ENCODE measurements at places on chromosomes 5 and 9.
A peak's percentile ranks its signal among the peaks of the same experiment; 100 is the strongest.

DNA sequence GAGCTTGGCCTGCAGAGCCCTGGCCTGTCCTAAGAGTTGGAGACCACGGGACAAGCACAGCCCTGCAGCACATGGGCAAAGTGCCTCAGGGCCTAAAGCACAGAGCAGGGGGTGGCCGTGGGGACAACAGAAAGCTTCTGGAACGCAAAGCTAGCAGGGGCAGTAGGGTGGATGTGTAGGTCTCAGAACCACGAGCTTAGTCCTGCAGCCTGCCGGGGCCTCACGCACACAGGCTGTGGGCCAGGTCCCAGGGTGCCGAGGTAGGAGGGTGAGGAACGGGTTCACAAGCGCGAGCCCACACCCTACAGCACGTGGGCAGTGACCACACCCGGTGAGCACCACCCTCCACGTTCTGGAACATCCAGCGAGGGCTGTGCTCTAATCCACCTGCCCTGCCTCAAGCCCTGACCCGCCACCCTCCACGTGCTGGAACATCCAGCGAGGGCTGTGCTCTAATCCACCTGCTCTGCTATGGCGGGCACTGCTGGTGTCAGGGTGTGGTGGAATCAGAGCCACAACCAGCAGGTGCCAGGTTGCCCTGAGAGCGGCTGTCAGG lies 9.3 kb downstream of the CLPTM1L start:
- DNase-seq: no peak

DNA sequence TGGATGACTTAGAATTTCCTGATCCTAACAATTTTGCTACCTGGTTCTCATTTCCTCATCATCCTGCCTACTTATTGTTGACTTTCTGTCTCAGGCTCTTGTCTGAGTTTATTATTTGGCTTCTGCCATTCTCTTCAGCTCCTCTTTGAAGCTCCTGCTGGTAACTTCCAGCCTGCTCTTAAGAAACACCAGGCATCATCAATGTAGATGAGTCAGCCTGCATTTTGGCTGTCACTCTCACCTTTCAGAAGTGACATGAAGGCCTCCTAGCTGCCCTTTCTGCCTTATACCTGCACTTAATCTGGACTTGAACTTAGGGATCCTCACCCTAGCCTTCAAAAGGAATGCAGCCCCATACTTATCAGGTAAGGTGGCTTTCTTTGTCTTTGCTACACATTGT lies 551.8 kb upstream of the ZNF608 start:
- no peak for DNase-seq

DNA sequence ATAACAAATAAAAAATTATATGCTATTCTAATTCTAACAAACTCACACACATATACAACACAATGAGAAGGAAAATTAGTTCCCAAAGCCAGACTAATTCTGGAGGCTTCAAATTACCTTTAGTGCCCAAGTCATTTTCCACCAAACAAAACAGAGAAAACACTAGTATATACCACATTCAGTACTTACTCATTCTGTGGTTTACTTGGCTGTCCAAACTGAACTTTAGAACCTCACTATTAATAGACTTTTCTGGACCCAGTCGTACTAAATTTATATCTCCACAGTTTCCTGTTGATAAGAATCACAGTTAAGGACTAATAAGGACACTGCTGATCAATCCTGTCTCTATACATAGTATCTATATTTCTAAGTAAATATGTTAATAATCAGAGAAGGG lies 66.4 kb downstream of the SETX start:
- no peak for DNase-seq

- no peak for DNase-seq
Measured at GRCh38 chr5:149824120-149824519, 94.0 kb downstream of the PPARGC1B start.

DNA sequence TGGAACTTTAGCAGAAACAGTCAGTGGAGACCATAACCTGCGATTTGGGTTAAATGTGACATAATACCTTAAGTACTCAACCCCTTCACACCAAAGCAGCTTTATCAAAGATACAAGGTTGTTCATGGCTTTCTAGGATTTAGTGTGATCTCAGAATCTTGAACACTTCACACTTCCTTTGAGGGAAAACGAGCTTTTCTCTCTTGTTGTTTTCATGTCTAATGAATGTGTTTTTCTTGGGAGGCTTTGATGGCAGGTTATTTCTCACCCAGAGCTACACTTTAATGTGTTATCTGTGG lies 437.0 kb downstream of the TMEM232 start:
- no peak for DNase-seq

GRCh38 chr5:76920491-76920890 lies 32.4 kb upstream of the CRHBP start:
- DNase-seq: no peak

DNA sequence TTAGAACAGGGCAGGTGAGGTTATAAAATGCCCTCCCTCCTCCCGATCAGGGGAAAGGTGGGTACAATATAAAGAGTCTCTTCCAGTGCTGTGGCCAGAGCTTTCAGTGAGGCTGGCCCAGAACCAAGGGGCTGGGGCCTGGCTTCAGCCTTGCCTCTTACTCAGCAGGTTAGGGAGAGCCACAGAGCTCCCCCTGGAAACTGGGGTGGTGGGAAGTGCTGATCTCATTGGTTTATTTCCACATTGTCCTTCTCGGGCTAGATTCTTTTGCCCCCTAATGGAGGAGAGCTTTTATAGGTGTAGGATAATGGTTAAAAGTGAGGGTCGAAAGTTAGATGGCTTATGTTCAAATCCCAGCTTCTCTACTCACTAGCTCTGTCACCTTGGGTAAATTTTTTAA lies 186.7 kb upstream of the TBC1D2 start:
- no peak for DNase-seq

DNA sequence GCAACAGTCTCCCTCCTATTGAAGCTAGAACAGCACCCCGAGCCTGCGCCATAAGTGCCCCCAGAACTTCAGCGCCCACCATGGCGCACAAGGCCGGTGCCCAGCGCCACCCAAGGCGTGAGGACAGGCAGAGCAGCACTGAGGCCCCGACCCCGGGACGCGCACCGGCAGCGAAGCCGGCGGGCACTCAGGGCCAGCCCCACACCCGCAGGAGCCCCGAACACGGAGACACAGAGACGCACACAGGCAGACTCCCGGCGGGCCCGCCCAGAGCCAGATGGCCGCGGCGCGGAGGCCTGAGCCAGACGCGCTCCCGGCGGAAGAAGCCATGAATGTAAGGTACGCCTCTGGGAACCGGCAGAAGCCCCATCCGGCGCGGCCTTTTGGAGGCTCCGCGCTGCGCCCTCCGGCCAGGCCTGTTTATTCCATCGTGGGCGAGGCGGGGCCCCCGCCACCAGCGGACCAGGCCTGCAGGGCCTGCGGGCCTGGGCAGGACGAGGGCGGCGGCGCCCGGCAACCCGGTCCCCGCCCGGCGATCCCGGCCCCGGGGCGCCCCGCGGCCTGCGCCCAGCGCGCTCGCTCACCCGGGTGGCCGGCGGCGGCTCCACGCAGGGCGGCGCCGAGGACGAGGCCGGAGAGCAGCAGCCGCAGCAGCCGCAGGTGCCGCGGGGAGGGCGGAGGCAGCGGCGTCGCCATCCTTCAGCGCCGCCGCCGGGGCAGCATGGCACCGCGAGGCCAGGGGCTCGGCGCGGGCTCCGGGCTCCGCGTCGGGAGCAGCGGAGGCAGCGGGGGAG lies 486 bp downstream of the NPDC1 start:
- DNase-seq: no peak

GRCh38 chr9:123485216-123485615 lies 129.2 kb downstream of the CRB2 start:
- peak; percentile 52 for DNase-seq

GRCh38 chr9:115367780-115368525 lies 250.0 kb upstream of the TNC start:
- no peak for DNase-seq

GRCh38 chr9:76161541-76161940 lies 232.7 kb downstream of the RFK start:
- DNase-seq: no peak

- peak; percentile 64 for DNase-seq
Measured at GRCh38 chr5:141512390-141512910, 23.6 kb downstream of the PCDHGC5 start.

GRCh38 chr5:56532466-56532865 lies 282.9 kb upstream of the MAP3K1 start:
- no peak for DNase-seq

DNA sequence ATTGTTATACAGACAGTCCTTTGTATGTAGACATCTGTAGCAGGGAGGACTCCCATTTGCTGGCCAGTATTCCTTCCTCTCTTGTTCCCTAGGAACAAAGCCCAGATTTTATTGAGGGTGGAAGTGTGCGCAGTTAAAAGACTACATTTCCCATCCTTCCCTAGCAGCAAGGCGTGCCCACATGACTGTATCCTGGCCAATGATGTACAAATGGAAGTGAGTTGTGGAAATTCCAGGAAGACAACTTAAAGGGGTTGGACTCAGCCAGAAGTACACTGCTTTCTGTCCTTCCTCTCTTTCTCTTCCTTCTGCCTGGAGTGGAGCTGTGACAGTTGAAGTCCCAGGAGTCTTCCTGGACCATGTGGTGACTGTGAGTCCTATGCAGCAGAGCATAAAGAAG lies 89.0 kb downstream of the HRH2 start:
- DNase-seq: no peak

DNA sequence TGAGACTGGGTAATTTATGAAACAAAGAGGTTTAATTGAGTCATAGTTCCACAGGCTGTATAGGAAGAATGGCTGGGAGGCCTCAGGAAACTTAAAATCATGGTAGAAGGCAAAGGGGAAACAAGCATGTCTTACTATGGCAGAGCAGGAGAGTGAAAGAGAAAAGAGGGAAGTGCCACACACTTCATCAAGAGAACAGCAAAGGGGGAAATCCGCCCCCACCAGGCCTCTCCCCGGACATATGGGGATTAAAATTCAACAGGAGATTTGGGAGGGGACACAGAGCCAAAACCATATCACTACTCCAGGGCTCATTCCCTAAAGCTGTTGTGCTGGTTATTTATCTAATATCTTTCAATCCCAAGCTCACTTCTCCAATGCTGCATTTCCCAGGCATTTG lies 50.2 kb upstream of the NR3C1 start:
- DNase-seq: no peak

DNA sequence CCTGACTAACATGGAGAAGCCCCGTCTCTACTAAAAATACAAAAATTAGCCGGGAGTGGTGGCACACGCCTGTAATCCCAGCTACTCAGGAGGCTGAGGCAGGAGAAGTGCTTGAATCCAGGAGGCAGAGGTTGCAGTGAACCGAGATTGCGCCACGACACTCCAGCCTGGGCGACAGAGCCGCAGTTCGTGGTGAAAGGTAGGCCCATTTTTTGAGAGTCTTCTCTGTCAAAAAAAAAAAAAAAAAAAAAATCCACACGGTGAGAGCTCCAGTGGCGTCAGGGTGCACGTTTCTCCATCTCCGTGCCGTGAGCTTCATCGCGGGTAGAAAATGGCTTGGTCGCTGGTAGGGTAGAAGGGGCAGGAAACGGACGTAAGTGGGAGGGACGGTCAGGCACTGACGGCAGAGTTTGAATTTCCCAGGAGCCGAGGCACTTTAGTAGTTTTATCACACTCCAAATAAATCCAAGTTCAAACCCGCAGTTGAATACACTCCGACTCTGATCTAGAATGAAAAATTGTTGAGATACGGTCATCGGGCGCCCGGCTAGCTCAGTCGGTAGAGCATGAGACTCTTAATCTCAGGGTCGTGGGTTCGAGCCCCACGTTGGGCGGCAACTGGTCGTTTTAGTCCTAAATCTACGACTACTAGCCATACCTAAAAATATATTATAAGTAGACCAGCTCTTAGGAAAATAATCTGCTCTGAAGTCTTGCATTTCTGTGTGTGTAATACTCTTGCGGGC lies 2.4 kb upstream of the TRIM7 start:
- peak; percentile 87 for DNase-seq

- no peak for DNase-seq
Measured at GRCh38 chr9:123832858-123833650, 96.9 kb downstream of the DENND1A start.

Data from Caco-2 (cell line).